Caki2 (cell line): ENCODE measurements at places on chromosomes 11 and 22. TPM values are rescaled to one million over a fixed set of nuclear protein-coding genes. Genes with fewer than 3 reads are reported as not detected.
A peak's percentile ranks its signal among the peaks of the same experiment; 100 is the strongest.

PHOX2A gene
- total RNA-seq = not detected in 2 replicates

TMEM191B gene
- total RNA-seq = not detected in 2 replicates

OR2D2 gene
- not detected in 2 replicates for total RNA-seq

GRIK4 gene
- total RNA-seq = not detected in 2 replicates

ACAD8 gene
- total RNA-seq = 7.5 and 8.2 TPM in 2 replicates

DMC1 gene
- total RNA-seq = 2.5 and 19.8 TPM in 2 replicates

SLC6A5 gene
- total RNA-seq = not detected in 2 replicates

COA4 gene
- total RNA-seq = 60.5 and 92.4 TPM in 2 replicates

MMP12 gene
- total RNA-seq = not detected in 2 replicates

DDX25 gene
- not detected in 2 replicates for total RNA-seq

FAM111A gene
- total RNA-seq = 28.7 and 39.5 TPM in 2 replicates

FOLR2 gene
- total RNA-seq = not detected in 2 replicates

TTLL1 gene
- 7.2 and 13.0 TPM in 2 replicates for total RNA-seq

MN1 gene
- 3.1 and 5.2 TPM in 2 replicates for total RNA-seq

DNA sequence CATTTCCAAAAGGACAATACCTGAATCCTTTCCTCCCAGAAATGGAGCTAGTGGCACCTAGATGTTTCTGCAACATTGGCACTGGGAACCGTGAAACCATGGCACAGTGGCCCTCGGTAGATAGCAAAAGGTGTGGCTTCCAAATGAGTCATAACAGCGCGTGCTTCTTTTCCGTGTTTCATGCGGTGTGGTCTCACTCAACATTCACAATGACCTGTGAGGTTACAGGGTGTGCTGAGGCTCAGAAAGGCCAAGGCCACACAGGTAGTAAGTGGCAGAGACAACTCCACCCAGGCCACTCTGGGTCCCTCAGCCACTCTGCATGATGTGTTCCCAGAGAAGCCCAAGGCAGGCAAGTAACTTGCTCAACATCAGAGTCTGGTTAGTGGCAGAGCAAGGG is 67.4 kb downstream of the TP53I11 start:
- no peak for DNase-seq

GRCh38 chr11:117529816-117530215 is 202.2 kb downstream of the CEP164 start:
- DNase-seq = no peak

DNA sequence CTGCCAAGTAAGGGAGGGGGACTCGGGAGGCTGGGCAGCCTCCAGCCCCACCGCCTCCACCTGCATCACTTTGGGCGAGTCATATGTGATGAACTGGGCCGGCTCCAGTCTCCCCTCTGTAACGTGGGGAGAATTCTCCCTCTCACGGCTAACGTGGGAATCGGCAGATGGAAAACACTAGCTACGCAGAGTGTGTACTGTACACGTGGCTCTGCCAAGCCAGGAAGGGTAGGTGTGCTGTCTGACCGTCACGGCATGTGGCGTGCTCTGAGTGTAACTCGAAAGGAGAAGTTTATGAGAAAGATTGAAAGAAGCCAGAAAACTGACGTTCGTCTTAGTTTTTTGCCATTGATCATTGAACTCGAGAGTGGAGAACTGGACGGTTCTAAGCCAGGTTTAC is 13.7 kb downstream of the TRMU start:
- DNase-seq = no peak

GRCh38 chr11:65353900-65354264 is 669 bp upstream of the TIGD3 start:
- DNase-seq = no peak

- DNase-seq = no peak
These were observed 4.4 kb upstream of the SPDYC start for GRCh38 chr11:65165410-65166317.

DNA sequence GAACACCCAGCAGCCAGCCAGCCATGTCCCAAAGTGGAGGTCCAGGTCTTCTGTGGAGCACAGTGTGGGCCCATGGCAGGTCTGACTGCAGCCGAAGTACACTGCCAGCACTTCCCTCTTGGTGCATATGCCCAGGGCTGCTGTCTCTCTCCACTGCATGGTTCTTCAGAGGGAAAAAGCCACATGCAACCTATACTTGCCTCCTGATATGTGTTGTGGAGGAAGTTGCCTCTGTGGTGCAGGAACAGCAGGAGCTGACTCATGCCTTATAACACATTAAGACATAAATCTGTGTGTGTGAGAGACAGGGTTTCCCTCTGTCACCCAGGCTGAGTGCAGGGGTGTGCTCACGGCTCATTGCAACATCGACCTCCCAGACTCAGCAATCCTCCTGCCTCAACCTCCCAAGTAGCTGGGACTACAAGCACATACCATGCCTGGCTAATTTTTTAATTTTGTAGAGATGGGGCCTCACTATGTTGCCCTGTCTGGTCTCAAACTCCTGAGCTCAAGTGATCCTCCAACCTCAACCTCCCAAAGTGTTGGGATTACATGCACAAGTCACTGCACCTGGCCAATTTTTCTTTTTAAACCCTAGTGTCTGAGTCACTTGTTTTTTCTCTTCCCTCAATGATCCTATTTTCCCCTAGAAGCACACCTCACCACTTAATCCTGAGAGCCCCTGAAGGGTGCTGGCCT is 98.8 kb downstream of the MPPED2 start:
- DNase-seq = no peak

GRCh38 chr11:5577101-5577500 is 3.6 kb upstream of the OR52B6 start:
- no peak for DNase-seq

DNA sequence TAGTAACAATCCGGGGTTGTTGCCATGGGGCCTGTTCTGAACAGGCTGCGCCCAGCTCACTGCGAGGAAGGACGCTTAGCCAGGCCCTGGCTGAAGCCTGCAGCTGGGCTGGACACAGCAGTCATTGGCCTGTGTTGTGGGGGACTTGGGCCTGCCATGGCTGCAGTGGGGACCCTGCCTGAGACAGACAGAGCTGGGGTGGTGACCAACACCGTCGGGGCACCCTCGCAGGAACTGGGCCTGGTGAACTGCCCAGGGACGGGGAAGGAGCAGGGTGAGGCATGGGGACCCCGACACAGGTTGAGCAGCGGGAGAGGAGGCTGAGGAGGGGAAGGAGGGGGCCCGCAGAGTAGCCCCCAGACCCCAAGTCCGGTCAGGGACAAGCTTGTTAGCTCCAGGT is 8.9 kb downstream of the PHLDA2 start:
- no peak for DNase-seq

GRCh38 chr11:8732748-8733241 is 50.2 kb downstream of the RPL27A start:
- no peak for DNase-seq

- DNase-seq = no peak
These were observed 54.1 kb downstream of the CELSR1 start for GRCh38 chr22:46483353-46483752.

- DNase-seq = no peak
These were observed 46.2 kb downstream of the WT1 start for GRCh38 chr11:32388871-32389770.

GRCh38 chr11:10450462-10451425 is 4.3 kb upstream of the AMPD3 start:
- DNase-seq = no peak

GRCh38 chr22:40385036-40385782 is 14.8 kb downstream of the SGSM3 start:
- DNase-seq = no peak

DNA sequence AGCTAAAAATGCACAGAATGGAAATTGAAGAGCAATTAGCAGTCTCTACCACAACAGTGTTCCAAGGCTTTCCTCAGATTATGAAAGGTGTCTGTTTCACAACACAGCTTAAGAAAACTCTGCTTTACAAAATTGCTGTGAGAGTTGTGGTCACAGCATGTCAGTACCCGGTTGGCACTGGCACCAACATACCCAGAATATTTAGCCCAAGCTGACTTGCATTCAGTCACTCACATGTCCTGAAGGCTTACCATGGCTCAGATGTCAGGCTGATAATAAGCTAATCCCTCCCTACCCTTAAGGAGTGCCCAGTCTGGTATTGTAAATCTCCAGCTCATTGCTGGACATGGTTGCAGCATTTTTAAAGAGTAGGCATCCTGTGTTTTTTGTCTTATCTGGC is 14.9 kb downstream of the NCR3LG1 start:
- DNase-seq = no peak

DNA sequence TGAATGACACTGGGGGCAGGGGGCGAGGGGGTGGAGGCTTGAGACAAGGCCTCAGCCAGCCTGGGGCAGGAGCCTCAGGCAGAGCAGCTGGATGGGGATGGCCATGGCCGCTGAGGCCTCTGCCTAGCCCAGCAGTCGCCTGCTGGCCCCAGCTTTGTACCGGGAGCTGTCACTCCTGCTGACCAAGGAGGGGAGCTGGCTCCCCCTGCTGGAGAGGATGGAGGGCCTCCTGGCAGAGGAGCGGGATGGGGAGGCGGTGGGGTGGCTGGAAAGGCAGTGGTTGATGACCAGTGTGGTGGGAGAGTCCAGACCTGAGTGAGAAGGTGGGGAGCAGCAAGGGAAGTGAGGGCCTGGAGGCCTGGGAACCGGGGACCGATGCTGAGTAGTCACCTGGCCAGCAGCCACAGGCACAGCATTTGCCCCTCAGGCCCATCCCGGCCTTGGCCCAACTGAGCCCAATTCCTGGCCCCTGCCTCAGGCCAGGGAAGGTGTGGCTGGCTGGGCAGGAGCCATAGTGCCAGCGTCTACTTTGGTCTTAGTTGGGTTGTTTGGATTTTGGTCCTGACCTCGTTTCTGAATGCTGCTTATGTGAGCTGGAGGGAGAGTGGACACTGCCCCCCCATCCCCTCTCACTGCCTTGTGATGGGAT is 6.0 kb upstream of the SUSD2 start:
- DNase-seq = peak; percentile 54

DNA sequence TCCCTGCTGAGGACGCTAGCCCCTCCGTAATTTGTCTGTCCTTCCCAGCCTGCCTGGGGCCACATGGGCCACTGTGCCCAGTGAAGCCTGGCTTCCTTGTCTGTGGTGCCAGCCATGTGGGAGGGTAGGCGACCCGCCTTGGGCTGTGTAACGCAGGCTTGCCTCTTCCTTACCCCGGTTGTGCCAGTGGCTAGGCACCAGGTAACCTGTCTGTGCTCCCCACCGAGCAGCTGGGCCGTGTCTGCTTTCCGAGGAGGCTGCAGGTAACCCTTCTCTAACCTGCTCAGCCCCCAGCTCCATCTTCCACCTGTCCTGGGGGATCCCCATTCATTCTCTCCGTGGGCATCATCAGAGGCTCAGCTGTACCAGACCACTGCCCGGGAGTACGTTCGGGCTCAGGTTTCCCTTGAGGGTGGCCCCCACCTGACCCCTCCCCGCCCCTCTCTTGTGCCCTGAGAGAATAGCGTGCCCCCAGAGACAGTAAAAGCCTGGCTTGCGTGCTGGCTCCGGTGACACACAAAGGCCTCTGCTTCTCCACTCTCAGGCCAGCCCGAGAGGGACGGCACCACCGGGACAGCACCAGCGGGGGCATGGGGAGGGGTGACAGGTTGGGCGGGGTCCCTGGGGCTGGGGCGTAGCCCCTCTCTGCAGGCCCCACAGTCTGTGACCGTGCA is 79.1 kb downstream of the CDKN1C start:
- no peak for DNase-seq

GRCh38 chr22:17164392-17165024 is 5.4 kb upstream of the HDHD5 start:
- DNase-seq = no peak

DNA sequence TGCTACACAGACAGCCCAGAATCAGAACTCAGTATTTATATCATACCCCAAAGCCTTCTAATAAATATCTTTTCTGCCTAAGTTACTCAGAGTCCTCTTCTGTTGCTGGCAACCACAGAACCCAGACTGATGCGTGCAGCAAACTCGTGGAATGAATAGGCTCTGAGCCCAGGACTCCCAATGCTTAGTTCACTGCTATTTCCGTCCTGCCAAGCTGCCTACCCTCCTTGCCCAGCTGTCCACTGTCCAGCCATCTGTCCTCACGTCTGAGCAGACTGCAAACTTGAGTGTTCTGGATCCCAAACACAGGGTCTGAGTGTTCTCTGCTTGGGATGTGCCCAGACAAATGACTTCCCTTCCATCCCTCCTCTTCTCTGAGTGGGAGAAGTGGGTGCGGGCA is 19.4 kb downstream of the PTPN5 start:
- DNase-seq = no peak

- no peak for DNase-seq
These were observed 3.0 kb downstream of the OR8D1 start for GRCh38 chr11:124310721-124311120.

DNA sequence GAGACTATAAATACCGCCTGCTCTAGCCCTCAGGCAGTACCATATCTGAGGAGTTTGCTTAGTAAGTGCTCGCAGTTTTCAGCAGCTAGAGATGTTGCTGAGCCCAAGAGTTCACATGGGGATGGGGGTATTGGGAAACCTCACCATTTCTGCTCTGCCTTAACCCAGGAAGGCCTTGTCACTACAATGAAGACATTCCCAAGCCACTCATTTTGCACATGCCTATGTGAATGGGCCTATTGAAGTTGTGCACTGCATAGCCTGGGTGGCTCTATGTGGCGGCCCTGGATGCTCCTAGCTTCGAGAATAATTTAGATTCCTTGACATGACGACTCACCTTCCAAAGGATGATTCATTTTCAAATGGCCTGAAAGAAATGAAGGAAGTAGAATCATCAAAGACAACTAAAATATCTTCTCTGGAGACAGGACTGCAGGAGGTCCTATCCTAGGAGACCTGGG is 163.4 kb downstream of the ADAMTS15 start:
- DNase-seq = peak; percentile 4

DNA sequence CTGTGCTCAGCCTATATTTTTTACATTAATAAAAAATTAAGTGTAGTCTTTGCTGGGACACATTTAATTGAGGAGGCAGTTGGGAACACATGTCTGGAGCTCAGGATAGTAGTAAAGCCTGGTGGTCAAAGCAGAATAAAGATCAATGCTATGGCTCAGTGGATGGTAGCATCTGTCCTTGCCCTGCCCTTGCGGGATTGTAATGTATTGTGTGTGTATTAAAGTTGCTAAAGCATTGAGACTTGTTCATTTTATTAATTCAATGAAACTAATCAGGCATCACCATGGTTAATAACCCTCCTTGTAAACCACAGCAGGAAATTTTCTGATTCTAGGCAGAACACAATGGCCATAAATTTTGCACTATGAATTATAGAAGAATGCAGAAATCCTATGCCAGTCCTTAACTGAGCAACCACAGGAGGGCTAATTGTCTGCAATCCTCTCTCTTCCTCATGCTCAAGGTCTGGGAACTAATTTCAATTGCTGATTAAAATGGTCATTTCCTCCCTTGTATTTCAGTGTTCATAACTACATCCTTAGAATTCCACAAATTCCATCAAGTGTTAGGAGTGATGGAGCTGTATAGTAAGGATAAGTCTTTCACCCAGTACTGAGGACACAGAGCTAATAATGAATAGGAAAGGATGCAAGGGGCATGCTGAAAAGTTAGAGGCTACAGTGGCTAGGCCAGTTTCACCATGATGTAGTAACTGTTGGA is 403.2 kb upstream of the DDI1 start:
- peak; percentile 56 for DNase-seq

- DNase-seq = no peak
These were observed 31.5 kb downstream of the APOL3 start for GRCh38 chr22:36129071-36129470.
